ENCODE measurements at places on chromosomes 5 and 9.

DNA sequence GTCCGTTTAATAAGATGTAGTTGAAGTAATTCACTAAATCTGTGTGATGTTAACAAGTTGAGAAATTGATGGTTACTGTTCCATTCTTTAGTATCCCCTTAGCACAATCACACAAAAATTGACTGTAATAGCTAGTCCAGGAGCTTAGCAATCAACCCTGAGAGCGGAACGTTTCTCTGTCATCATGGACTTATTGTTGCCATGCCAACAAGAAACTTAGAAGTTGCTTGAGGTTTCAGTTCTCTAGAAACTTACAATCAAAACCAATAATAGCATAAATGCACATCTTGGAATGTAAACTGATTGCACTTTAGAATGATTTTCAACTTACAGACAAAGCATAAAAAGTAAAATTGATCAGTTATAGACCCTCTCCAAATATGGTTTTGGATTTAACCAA, 125.4 kb upstream of the ANKH start:
- no peak for DNase-seq

DNA sequence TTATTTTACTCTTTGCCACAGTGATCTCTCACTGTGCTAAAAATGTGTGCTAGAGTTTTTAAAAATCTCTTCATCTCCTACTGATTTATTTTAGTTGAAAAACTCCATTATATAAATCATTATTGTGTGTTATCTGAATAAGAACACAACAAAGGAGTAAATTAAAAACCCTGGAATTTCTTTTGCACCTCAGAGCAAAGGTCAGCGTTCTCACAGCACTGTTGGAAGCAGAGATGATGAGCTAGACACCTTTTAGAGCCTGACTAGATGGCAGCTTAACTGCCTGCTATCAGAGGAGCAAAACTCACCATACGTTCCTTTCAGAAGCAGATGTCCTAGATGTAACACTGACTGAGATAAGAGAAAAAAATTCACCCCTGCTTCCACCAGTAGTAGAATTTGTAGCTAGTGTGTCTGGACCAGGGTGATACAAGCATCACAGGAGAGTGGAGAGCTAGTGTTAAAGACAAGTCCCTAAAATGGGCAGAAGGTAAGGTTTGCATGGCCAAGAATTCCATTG, 147.1 kb downstream of the ENTREP1 start:
- no peak for DNase-seq

DNA sequence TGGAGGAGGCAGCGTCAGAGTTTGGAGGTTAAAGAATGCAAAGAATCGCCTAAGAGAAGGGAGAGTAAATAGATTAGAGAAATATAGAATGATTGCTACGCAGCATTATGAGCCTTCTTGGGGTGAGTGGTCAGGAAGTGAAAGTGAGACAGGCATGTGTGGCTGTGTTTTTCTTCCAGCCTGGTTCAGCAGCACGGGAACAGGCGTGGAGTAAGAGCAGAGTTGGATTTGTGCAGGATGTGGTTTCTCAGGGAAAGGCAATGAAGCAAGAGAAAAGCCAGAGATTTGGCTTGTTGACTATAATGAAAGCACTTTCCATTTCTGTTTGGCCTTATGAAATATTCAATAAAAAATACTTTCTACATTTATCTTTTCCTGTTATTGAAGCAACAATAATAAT, 34.3 kb upstream of the FRMD3 start:
- DNase-seq = no peak

DNA sequence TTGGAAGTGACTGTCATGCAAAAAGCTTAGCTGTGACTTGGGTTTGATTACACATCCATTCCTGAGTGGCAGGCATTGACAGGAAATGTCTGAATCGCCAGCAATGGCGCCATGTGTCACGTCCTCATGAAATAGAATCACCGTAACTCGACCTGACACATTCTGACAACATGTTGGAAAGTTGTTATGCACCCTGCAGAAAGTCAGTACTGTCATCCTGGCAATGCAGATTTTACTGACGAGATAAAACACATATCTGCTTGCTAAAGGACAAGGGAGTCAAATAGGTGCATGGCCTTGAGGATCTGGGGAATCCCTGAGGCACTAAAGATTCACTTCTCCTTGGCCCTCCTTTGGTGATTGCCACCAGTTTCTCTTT, 344.2 kb downstream of the SPATA31D1 start:
- no peak for DNase-seq

GRCh38 chr5:122500245-122501088, 188.4 kb downstream of the SNCAIP start:
- peak; percentile 8 for DNase-seq

- DNase-seq = no peak
These were observed 151.0 kb downstream of the GCNT1 start for GRCh38 chr9:76610011-76610352.

GRCh38 chr5:147487031-147487750, 22.7 kb downstream of the DPYSL3 start:
- DNase-seq = no peak

- DNase-seq = no peak
These were observed 45.6 kb downstream of the APTX start for GRCh38 chr9:32955655-32956478.

DNA sequence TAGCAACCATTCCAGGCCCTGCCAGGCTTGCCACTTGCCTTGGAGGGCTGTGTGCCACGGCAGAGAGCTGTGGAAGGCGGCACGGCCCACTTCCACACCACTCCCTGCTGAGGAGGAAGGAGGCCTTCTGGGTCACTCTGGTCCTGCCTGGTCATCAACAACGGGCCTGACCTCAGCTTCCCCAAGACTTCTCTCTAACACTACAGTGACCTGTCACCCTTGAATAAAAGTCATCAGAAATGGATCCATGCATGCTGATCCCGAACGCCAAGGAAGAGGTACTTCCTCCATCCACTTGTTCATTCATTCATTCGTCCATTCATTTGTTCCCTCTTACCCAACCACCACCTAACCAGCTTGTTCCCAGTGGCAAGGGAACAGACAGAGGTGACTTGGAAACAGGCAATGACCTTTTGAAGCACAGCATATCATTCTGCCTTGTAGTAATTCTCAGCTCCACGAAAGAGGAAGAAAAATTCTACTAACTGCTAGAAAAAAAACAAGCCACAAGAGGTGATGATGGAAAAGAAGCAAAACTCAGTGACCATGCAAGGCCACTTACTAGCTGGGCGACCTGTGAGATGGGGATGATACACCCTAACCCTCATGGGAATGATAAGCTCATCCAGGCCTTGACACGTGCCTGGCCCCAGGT, 58.6 kb downstream of the STK10 start:
- DNase-seq = no peak

- no peak for DNase-seq
These were observed 117.7 kb downstream of the PAPPA start for GRCh38 chr9:116271340-116271739.

DNA sequence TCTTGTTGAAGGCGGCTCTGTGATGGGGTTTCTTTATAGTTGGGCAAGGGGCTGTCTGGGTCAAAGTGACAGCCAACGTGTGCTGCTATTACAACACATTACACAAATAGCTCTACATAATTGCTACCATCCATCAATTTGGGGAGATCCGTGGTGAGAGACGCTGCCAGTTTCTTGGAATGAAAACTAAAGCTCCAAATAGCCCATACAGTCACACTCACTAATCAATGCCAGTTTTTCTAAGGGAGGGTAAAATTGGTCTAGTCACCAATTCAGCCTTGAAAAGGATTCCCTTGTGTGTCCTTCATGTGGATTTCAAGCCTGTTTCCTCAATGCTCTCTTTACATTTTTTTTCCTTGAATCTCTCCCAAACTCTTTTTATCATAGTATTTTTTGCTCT, 343.3 kb upstream of the KLF4 start:
- no peak for DNase-seq

- DNase-seq = no peak
These were observed 163.7 kb downstream of the FGF10 start for GRCh38 chr5:44225231-44226160.

- no peak for DNase-seq
These were observed 86.5 kb upstream of the SGCD start for GRCh38 chr5:156240414-156240813.

GRCh38 chr5:82169892-82170291, 108.3 kb downstream of the RPS23 start:
- DNase-seq = no peak

DNA sequence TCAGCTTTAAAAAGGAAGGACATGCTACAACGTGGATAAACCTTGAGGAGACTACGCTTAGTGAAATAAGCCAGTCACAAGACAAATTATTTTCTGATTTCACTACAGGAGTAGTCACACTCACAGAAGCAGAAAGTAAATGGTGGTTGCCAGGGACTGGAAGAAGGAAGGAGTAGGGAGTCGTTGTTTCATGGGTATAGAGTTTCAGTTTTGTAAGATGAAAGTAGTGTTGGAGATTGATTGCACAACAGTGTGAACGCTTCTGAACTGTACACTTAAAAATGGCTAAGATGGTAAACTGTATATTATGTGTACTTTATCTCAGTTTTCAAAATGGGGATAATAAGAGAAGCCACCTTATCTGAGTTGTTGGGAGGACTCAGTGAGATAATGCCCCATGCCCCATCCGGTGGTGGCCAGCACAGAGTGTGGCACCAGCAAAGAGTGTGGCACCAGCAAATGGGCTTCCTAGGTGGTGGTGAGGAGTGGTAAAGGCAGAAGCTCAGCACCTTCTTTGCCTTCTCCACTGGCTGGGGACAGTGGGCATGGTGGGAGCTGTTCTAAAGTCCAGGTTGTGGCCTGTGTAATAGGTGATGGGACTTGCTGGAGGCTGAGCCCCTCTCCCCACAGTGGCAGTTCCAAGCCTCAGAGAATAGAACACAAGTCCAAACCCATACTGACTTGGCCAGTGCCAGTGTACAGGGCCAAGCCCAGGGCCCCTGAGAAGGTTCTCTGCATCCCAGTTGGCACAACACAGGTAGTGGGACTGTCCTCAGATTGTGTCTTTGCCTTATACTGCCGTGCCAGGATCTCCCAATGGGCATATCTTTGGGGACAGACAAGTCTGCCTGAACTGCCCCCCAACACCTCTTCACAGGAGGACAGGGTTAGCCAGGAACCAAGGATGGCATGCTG, 4.4 kb downstream of the SLC22A4 start:
- DNase-seq = no peak

GRCh38 chr5:39186722-39187539, 32.4 kb downstream of the FYB1 start:
- no peak for DNase-seq

DNA sequence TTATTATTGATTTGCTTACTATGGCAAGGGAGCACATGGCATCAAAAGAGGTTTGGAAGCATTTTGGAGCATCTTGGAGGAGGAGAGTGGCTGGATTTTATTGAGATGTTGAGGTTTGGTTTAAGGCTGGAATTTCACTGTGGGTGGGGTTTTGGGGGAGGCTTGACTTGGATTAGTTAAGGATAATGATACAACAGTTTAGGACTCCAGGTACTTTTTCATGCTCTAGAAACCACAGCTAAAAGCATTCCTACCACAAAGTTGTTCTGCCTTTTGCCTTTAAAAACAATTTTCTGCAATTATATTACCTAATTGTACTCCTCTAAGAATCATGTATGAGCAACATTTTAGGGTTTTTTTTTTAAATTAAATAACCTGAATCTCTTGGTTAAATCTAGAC, 5.0 kb downstream of the GCNT4 start:
- DNase-seq = no peak

GRCh38 chr5:1881098-1881572, 1.6 kb downstream of the IRX4 start:
- no peak for DNase-seq

GRCh38 chr5:42719034-42719433, 37.6 kb upstream of the CCDC152 start:
- no peak for DNase-seq

GRCh38 chr5:56412601-56413379, 179.7 kb upstream of the ANKRD55 start:
- no peak for DNase-seq

- no peak for DNase-seq
These were observed 40.3 kb downstream of the SLC28A3 start for GRCh38 chr9:84300271-84300670.

GRCh38 chr5:160480652-160481051, 59.0 kb downstream of the PTTG1 start:
- no peak for DNase-seq

GRCh38 chr5:102545175-102545574, 46.4 kb upstream of the SLCO6A1 start:
- no peak for DNase-seq

GRCh38 chr5:111954516-111955395, 197.8 kb upstream of the NREP start:
- no peak for DNase-seq

DNA sequence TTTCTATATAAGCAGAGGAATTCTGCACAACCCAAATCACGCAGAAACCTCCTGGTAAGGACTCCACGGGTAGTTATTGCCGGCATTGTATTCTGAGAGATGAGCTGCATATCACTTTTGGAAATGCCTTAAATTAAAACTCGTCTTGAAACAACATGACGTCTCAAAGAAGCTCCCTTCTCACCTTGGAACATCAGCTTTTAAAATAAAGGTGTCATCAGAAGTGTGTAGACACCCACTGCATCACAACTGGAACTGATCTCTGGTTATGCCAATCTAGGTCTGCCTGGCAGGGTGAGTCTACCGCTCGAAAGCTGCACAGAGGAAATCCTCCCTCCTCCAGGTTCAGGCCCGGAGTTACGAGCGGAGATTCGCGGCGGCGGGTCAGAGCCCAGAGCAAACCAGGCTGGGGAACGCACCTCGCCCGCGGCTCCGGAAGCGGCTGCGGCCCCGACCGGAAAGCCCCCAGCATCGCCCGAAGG, 974 bp upstream of the SLC12A2 start:
- no peak for DNase-seq

- DNase-seq = peak; percentile 60
These were observed 194.6 kb downstream of the OLFM1 start for GRCh38 chr9:135281791-135282737.

GRCh38 chr9:10268531-10269485, 344.0 kb downstream of the PTPRD start:
- peak; percentile 78 for DNase-seq

DNA sequence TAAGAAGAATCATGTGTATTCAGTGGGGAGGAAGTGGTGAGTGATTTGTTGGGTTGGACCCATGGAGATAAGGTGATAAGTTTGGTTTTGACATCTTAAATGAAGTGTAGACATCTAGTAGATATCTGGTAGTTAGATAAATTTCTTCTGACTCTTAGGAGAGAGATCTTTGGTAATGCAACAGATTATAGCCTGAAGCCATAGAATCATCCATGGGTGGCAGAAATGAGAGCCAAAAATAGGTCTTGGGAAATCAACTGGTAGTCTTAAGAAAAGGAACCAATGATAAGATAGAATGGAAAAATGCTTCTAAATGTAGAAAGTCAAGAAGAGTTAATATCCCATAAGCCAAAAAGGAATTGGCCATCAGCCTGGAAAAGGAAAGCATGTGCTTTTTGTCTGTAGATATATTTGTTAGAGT, 532.7 kb upstream of the GRAMD2B start:
- DNase-seq = no peak

DNA sequence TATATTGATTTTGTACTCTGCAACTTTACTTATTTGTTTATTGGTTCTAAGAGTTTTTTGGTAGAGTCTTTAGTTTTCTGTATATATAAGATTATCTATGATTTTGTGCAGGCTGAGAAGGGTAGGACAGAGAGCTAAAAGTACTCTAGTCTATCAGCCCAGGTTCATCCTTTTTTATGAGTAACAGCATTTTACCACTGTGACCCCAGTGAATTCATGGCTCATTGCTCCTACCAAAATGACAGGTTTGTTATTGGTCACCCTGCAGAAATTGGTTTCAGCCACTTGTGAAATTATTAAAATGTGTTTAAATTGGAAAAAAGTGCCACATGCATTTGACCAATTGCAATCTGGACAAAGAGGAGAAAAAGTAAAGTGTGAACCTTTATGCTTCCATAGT, 421.4 kb upstream of the DAB2 start:
- no peak for DNase-seq

- no peak for DNase-seq
These were observed 42.9 kb upstream of the GARNL3 start for GRCh38 chr9:127221695-127222094.

All from NCI-H2081 (cell line).